ENCODE measurements at places on chromosomes 16 and 17.

DNA sequence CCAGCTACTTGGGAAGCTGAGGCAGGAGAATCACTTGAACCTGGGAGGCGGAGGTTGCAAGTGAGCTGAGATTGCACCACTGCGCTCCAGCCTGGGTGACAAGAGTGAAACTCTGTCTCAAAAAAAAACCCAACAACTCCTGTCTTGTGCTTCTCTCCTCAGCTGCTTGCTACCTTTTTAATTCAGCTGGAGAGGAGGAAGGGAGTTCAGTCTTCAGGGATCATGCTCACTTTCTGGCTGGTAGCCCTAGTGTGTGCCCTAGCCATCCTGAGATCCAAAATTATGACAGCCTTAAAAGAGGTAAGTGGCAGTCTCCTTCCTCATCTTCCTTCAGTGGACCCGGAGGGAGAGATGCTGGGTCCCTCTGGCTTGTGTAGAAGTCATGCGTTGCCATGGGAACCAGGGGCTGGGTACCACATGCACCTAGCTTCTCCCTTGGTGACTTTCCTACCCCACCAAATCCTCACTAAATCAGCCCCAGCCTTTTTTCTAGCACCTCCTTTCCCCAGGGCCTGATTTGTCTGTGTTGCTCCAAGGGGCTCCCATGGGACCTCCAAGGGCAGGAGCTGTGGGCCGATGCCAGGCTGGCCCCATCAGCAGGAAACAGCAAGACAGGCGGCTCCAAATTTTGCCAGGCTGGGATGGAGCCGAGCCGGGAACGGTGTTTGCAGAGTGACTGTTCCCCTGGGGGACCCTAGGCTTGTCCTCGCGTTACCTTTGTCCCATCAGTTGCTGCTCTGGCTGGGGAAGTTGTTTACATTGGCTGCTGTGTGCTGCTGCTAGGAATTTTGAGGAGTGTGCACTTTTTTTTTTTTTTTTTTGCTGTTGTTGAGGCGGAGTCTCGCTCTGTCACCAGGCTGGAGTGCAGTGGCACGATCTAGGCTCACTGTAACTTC lies 65.2 kb downstream of the ABCC1 start:
- no peak for DNase-seq

DNA sequence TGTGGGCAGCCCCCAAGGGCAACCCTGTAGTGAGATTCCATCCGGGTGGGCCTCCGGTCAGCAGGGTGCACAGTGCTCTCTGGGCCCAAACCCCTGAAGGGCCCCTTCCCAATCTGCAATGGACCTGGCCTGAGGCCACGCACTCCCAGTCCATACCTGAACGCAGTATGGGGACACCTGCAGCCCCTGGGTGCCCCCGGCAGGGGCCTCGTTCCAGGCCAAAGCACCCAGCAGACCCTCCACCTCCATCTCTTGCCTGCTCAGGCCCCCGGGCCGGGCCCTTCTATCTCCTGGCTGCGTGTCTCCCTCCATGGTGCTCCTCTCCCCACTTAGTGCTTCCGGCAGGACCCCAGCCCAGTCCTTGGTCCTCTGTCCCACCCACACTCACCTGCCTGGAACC lies 17.3 kb upstream of the AATK start:
- DNase-seq: no peak

- DNase-seq: no peak
Observed at GRCh38 chr17:17035920-17036523, 6.2 kb upstream of the MPRIP start.

DNA sequence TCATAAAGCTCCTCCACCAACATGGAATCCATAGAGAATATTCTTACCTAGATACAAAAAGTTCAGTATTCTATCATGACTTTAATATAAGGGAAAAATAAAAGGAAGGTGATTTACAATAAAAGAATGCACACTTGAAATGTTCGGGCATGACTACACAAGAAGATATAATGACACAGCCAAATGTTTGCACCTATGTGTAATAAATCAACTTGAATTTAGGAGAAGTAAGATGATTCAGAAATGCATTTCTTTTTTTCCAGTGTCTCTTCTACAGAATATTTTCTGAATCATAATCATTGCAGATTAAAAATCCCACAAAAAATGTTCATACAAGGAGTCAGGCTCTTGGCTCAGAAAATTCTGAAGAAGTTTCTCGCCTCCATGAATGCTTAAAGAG lies 404.0 kb upstream of the HSBP1 start:
- no peak for DNase-seq

GRCh38 chr17:65848751-65849150 lies 287.3 kb upstream of the AXIN2 start:
- no peak for DNase-seq

- no peak for DNase-seq
Observed at GRCh38 chr16:11392041-11392581, 46.9 kb downstream of the RMI2 start.

- no peak for DNase-seq
Observed at GRCh38 chr17:14396547-14396946, 95.7 kb downstream of the HS3ST3B1 start.

- no peak for DNase-seq
Observed at GRCh38 chr17:77376795-77377709, 236.3 kb downstream of the SEC14L1 start.

- no peak for DNase-seq
Observed at GRCh38 chr17:40130352-40131042, 8.7 kb downstream of the MSL1 start.

DNA sequence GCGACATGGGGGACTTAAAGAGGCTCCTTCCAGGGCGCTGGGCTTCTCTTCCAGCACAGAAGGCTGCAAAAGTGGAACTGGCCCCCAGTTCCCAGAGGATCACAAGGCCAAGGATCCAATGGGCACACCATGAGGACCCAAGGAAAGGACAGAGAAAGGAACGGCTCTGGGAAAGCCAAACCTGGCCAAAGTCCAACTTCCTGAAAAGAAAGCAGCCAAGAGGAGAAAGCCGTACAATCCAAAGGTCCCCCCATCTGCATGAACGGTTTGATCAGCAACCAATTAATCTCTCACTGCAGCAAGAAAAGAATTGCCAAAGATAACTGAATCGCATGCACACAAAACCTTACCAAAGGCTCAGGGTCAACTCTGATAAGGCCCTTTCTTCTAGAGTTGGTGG lies 19.8 kb upstream of the ICAM2 start:
- DNase-seq: no peak
